Left hindlimb (tissue), 1 donor: ENCODE measurements at places on chromosomes 7 and 10.

- no peak for DNase-seq
These were observed 209.9 kb downstream of the CHCHD3 start for GRCh38 chr7:132872034-132872433.

GRCh38 chr7:128860158-128861073 is 2.2 kb upstream of the ATP6V1F start:
- DNase-seq: no peak

DNA sequence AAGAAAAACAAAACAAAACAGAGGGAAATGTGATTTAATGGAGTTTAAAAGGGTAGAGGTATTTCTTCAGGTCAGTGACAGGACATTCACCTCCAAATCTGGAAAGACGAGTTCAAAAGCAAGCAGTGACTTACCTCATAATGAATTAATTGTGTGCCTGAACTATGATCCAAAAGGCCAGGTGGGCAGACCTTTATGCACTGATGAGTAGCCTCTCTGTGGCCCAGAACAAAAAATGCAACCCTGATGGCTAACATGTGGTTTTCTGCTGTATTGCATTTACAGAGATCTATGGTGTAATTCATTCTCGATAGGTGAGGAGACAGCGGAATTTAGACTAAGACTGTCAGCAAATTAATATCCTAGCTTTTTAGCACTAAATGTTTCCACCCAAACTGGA is 142.0 kb downstream of the HDAC9 start:
- DNase-seq: no peak

DNA sequence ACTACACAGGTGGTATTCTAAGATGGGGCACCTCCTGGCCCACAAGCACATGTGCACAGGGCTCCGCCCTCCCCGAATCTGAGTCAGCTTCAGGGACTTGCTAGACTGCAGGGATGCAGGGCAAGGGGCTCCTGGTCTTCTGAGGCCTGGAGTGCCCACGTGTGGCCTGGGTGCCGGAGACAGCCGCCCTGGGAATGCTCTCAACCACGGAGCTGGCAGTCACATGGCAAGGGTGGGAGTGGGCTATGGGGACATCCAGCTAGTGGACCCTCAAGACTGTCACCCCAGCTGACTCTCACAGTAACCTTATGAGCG is 42.7 kb downstream of the CFAP46 start:
- DNase-seq: no peak

GRCh38 chr10:97124211-97124610 is 61.5 kb downstream of the SLIT1 start:
- no peak for DNase-seq

GRCh38 chr10:131850383-131850870 is 50.4 kb upstream of the PPP2R2D start:
- no peak for DNase-seq

DNA sequence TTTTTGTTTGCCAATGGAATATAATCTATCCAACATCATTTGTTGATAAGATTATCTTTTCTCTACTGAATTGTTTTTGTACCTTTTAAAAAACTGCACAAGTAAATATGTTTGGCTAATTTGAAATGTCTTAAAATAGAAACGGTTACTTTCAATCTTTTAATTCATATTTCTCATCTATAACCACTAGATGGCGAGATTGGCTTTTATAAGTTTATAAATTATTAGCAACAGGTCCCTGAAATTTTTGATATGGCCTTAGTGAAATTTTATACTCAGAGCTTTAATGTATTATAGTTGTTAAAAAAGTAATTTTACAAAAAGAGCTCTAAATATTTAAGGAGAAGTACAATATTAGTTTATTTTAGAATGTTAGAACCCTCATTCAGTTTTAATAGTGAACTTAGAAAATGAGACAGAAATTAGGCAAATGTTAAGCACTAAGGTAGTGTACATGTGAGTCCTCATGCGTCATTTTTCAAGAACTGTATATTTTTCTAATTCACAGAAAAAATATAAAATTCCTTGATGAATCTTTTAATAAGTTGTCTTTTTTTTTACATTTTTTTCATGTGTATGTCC is 592.5 kb downstream of the ARL4A start:
- no peak for DNase-seq

- DNase-seq: no peak
These were observed 33.9 kb upstream of the ARL4A start for GRCh38 chr7:12653518-12653917.

GRCh38 chr7:137992104-137992549 is 9.8 kb downstream of the CREB3L2 start:
- no peak for DNase-seq

DNA sequence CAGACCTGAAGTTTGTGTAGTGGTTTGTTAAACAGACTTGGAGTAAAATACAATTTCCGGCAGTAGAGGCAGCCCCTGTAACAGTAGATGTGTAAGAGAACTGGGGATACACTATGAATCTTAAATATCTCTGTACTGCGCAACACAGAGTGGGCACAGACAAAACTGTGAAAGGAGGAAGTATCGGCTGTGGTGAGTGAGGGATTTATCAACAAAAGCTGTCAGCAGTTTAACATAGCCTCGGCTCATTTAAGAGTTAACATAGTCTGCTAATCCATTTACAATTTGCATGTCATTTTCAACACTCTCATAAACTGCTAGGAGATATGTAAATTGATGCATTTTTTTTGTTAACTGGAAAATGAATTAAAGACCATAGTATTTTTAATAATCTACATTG is 225.2 kb downstream of the ZWINT start:
- DNase-seq: no peak

- DNase-seq: no peak
These were observed 480.5 kb downstream of the PHTF2 start for GRCh38 chr7:78279032-78279431.

DNA sequence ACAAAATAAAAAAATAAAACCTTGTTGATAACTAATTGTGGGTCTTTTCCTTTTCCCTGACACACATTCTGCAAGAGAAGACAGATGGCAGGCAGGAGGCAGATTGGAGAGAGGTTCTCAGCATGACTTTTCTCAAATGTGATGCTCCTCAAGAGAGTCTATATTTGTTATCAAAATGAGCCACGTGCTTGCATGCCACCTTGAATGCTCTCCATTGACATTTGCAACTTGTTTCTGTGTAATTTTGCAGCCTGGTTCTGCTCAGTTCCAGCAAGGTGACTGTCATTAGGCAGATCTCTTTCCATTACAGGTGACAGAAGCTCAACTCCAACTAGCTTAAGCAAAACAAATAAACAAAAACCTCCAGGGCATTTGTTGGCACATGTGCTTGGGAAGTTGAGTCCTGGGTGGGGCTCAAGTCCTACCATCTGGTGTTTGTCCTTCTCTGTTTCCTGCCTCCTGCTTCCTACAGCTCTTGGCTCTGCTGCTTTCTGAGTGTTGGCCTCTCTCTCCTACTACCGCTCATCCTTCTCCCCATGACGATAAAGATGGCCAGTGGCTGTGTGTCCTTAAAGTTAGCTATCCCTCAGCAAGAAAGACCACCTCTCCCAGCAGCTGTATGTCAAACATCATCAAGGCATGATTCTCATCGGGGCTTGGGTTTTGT is 56.7 kb downstream of the GRK5 start:
- peak; percentile 18 for DNase-seq

- DNase-seq: no peak
These were observed 2.6 kb upstream of the METTL27 start for GRCh38 chr7:73844848-73845460.

DNA sequence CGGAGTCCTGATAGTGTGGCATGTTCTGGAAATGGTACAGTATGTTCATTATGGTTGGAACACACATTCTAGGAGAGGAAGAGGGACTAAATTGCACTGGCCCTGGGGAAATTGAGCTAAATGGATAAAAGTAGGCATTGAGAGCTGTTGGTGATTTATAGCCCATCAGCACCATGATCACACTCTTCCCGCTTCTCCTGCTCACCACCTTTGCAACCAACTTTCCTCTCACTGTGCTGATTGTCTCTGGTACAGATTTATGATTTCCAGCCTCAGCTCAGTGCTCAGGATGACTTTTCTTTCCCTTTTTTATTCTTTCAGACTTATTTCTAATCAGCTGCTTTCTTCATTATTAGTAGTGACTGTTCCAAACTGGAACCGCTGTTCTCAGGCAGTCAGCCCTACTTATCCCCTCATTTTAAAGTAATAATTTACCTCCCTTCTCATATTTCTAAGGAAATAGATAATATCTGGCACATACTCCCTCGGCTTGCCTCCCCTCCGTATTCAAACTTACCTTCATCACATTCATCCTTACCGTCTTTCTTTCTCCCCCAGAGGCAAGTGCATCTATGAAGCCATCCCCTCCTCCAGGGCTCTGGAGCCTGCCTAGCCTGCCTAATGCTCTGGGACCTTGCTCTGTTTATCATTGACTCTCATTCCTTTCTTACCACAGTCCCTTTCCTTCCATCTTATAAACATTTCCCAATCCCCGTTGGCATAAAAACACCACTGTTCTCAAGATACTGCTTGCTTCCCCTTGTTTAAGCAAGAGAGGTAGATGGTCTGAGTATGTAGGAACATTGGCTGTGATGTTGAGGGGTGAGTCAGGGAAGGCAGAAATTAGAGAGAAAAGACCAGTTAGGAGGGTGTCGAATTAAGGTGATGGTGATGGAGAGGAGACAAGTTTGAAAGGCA is 51.6 kb upstream of the RPA3 start:
- no peak for DNase-seq
